ENCODE measurements at places on chromosomes 6 and 20.

- no peak for DNase-seq
Measured at GRCh38 chr20:51734876-51735720, 33.1 kb downstream of the ATP9A start.

- DNase-seq: peak; percentile 50
Measured at GRCh38 chr6:134870677-134871498, 79.0 kb downstream of the ALDH8A1 start.

DNA sequence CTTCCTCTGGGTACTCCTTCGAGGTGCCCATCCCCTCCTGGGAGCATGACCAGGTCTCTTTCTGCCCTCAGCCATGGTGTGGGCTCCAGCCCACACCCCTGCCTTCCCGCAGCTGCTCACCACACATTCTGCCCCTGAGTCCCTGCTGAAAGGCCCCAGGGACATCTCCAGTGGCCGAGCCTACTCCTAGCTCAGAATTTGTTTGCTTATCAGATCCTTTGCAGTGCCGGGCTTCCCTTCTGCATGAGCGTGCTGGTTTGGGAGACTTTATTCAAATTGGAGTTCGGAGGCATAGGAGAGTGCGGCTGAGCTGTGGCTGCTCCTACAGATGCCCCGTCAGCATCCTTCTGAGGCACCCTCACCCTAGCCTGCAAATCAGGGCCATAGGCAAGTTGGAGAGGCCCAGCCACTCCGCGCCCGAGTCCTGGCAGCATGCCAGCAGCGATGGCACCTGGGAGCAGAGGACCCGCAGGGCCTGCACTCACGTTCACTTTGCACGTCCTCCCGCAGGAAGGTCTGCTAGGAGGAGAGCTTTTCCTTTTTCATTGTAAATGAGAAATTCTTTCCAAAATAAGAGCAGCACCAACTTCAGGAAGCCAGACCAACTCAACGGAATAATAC, 327.3 kb downstream of the QKI start:
- DNase-seq: peak; percentile 72

DNA sequence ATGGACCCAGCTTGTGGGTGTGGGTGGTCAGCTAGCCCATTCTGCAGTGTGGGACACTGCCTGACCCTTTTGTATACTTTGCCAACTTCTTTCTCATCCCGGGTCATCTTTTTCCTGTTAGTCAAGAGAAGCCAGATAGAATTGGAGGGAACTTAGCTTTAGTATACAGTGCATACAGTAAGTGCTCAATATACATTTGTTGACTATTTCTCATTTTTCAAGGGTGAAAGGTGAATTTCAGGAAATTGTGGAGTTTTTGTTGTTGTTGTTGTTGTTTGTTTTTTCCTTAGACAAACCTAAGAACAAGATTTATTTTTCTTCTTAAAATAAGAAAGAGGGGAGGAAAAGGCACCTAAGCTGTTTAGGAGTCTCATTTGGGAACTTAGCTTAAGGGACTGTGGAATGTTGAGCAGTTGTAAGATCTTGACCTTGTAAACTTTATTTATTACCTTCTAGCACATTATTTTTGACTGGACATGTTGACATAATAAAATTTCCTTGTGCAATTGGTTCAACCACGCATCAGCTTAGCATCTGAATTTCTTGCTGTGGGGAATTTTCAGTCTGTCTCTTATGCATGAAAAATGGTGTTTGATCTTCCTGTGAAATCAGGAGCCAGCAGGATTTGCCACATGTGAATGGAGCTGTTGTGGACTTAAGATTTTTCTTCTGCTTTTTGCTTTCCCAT, 113.6 kb downstream of the ARID1B start:
- DNase-seq: no peak

- no peak for DNase-seq
Measured at GRCh38 chr6:12200761-12201160, 89.4 kb upstream of the EDN1 start.

GRCh38 chr20:50107086-50107660, 5.8 kb downstream of the UBE2V1 start:
- DNase-seq: no peak

GRCh38 chr20:56826705-56827665, 197.9 kb downstream of the TFAP2C start:
- DNase-seq: no peak

- DNase-seq: no peak
Measured at GRCh38 chr6:3665608-3666007, 85.9 kb downstream of the PXDC1 start.

- DNase-seq: no peak
Measured at GRCh38 chr6:34813028-34813713, 21.3 kb downstream of the BLTP3A start.

DNA sequence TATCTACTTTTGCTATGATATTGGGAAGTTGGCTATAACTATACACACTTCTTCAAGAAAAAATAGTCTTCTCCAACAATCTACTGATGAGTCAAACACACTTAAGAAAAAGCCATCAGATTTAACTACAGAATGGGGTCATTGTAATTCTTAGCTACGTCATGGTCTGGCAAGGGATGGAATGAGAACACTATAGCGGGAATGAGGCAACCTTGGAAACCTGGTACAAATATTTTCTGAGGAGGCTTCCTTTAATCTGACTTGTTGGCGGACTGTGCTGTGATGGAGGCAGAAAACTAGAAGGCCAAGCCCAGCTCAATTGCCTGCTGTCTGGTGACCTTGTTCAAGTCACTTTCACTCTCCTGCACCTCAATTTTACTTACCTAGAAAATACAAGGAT, 586.8 kb upstream of the JAG1 start:
- DNase-seq: no peak

GRCh38 chr6:21438986-21439352, 154.6 kb upstream of the SOX4 start:
- DNase-seq: no peak

DNA sequence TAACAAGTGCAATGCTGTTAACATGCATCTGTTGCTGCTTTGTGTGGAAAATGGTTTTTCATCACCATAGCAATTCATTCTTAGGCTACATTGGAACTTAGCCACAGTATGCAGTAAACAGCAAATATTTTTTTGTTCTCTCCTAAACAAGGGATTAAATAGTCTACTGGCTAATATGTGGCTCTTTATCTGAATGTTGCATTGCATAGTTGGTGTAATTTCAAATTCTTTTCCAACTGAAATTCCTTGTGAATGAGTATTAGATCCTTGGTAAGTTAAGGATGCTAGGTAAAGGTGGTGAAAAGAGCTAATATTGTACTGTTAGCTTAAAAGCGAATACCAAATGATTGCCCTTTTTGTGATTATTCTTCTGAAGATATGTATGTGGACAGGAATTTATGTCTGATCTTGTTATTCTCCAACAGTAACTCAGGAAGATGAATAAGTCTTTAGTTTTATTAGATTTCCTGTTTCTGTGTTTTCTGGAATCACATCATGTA, 958 bp downstream of the MLIP start:
- no peak for DNase-seq

GRCh38 chr6:108159981-108160380, 5.8 kb upstream of the NR2E1 start:
- no peak for DNase-seq

DNA sequence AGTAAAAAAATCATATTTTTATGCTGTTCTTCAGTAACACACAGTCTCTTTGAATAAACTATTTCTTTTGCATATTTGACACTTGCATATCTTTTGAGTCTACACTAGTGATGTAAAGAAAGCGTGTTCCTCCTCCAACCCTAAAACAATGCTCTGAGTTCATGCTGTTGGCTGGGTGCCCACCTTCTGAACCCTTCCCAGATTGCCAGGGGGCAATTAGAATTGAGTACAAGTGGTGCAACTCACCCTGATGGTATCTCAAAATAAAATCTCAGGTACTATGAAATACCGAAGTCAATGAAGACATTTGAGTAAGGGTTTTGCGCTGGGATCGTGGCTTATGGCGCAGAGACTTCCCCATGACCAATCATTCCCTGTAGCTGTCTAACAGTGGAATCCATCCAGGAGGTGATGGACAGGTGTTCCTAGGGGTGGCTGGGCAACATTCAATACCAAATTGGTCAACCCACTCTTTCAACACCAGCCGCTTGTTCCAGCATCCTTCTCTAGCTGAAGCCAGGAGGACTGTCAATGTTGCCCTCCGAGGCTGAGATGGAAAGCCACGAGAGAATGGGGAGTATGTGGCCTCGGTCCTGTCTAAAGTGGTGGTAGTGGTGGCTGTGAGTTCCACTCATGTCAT, 94.4 kb upstream of the ZNFX1 start:
- no peak for DNase-seq

- no peak for DNase-seq
Measured at GRCh38 chr6:101126501-101126900, 245.4 kb upstream of the ASCC3 start.

GRCh38 chr20:44018259-44018941, 103.7 kb downstream of the TOX2 start:
- peak; percentile 99 for DNase-seq
